Activated naive CD4-positive, alpha-beta T cell treated with Interleukin-2 at 50 U/mL for 16 hours (primary cell): ENCODE measurements at places on chromosomes 2 and 18.

DNA sequence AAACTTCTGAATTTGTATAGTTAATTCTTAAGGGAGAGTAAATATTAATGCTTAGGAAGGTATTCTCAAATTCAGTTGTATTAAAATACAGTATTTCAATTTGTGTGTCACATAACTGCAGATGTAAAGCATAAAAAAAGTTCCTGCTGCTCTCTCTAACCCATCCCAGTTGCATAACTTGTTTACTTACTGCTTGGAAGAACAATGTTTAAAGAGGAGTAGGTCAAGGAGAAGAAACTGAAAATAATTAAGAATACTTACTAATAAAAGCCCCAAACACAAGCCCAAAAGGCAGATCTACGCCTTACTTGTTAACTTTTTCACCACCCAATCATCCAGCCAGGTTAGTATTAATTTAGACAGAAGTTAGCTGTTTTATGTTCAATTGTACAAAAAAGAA, 81.2 kb downstream of the ORC4 start:
- no peak for DNase-seq

GRCh38 chr2:64751286-64752260, 97.9 kb upstream of the SERTAD2 start:
- DNase-seq, result no peak

DNA sequence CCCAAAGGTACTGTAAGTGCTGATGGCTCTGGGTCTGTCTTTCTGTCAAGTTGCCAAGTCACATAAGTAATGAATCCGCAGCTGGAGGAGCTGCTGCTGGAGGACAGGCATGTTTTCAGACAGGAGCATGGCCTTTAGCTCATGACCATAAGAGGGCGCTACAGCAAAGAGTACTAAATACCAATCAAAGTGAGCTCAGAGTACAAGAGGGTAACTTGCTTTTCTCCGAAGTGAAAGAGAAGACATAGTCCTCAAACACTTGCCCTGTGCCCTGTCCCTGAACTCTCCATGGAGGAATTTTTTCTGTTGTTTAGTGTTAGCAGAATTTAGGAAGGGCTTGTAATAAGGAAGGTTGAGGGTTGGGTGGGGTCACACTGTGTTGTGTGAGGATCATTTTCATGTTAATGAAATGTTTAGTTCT, 58.0 kb upstream of the EML6 start:
- DNase-seq, result peak; percentile 26

GRCh38 chr2:43333656-43334144, 107.3 kb upstream of the ZFP36L2 start:
- DNase-seq, result no peak

- DNase-seq, result no peak
Observed at GRCh38 chr2:169520896-169521295, 11.4 kb downstream of the KLHL41 start.

DNA sequence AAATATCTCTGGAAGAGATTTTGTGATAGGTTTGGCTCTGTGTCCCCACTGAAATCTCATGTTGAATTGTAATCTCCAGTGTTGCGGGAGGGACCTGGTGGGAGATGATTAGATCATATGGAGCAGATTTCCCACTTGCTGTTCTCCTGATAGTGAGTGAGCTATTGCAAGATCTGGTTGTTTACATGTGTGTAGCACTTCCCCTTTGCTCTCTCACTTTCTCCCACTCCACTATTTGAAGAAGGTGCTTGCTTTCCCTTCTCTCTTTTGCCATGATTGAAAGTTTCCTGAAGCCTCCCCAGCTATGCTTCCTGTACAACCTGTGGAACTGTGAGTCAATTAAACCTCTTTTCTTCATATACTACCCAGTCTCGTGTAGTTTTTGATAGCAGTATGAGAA, 97.0 kb upstream of the FN1 start:
- DNase-seq, result no peak

GRCh38 chr2:111668274-111668616, 215.7 kb downstream of the ANAPC1 start:
- no peak for DNase-seq
